Fibroblast of upper back skin (primary cell): ENCODE measurements at places on chromosomes 5 and 9.

DNA sequence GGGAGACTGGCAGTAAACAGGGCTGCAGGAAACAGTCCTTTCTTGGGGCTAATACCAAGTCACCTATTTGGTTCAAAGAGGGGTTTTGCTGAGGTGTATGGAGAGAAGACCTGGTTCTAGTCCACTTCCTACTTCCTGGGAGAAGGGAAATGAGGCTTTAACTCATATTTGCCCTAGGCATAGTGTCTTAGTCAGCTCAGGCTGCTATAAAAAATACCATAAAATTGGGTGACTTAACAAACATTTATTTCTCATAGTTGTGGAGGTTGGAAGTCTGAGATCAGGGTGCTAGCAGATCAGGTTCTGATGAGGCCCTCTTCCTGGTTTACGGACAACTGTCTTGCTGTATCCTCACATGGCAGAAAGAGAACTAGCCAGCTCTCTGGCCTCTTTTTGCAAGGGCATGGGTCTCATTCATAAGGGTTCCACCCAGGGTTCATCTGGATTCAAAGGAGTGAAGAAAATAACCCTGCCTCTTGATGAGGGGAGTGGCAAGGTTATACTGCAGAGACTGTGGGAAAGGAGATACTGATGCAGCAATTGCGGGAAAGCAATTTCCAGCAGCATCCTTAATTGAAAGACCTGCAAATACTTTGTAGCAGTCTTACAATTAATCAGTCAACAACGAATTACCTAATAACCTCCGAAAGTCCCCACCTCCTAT is 40.5 kb downstream of the ANKDD1B start:
- DNase-seq, result no peak

DNA sequence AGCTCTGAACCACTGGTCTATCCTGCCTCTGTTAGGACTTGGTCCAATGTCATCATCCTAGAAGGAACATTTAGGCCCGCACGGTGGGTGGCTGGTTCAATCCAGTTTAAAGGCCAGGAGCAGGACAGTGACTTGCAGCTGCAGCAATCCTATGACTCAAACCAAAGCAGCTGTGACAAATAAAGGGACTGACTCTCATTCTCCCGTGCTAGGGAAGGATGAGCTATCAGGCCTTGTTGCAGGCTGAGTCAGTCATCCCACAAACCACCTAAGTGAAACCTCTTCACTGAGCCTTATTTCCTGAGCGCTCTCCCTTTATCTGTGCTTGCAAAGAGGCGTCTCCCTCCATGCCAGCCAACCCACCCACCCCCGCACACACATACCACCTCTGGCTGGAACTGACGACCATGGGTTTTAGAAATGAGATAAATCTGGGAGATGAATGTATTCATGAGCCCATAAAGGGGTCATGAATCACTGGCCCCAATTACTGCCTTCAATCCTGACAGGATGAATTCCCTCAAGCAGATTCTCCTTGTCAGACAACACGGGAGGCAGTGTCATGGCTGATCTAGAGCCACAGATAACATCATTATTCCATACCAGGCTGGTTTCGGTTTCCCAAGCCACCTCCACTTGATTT is 93.4 kb downstream of the KCNIP1 start:
- peak; percentile 74 for DNase-seq

- DNase-seq, result peak; percentile 71
Observed at GRCh38 chr5:111129938-111130337, 37.8 kb downstream of the WDR36 start.

GRCh38 chr9:136757751-136758140 is 297 bp downstream of the LCN8 start:
- no peak for DNase-seq

DNA sequence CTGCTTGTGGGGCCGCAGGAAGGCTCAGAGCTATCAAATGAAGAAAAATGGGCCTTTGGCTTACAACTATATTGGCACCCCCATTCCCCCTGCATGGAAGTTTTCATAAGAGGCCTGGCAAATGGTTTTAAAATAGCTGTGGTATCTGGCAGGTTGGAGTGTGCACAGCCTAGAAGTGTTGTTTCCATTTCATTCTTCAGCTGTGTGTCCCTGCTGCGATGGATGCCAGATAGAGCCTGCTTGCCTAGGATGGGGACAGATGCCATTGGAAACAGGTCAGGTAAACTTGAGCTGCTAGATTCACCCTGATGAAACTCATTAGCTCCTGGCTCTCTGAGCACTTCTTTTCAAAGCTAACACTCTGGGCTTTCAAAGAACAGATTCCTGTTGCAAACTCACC is 183.3 kb downstream of the IRX1 start:
- DNase-seq, result no peak

- DNase-seq, result peak; percentile 46
Observed at GRCh38 chr9:105438141-105438806, 9.6 kb upstream of the FSD1L start.

- DNase-seq, result peak; percentile 86
Observed at GRCh38 chr5:143235423-143235822, 168.1 kb downstream of the NR3C1 start.

DNA sequence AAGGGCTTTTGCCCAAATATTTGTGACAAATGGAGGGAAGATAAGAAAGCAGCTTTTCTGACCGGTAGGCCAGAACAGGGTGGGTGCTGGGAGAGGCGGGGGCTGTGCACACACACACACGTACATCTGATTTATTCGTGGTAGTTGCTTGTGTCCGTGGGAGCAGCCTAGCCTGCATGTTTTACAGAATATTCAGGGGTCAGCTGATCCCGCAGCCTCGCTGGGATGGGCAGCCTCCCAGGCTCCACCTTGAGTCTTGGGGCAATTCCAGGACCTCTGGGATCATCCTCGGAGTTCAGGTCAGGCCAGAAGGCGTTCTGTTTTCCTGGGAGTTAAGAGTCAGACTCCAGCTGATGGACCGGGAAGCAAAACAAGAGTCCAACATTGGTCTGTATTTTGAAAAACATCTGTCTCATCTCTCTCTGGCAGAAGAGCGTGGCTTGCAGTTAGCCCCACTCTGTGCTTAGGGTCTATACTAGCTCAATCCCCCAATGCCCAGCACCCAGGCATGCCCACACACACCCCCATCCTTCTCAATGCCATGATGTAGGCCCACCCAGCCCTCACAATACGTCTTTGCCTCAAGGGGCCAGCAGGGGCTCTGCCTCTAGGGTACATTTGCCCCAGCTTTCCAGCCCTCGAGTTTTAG is 210.6 kb downstream of the GOLPH3 start:
- DNase-seq, result peak; percentile 48

GRCh38 chr5:1153428-1153827 is 41.6 kb upstream of the SLC12A7 start:
- no peak for DNase-seq

- no peak for DNase-seq
Observed at GRCh38 chr5:39905356-39905755, 480.6 kb upstream of the DAB2 start.

- DNase-seq, result no peak
Observed at GRCh38 chr5:1797103-1797800, 2.4 kb downstream of the MRPL36 start.

GRCh38 chr9:97858393-97858713 is 5.3 kb downstream of the FOXE1 start:
- DNase-seq, result no peak

GRCh38 chr5:9512457-9512856 is 33.4 kb downstream of the SEMA5A start:
- peak; percentile 67 for DNase-seq

GRCh38 chr5:80739496-80739895 is 84.7 kb upstream of the DHFR start:
- no peak for DNase-seq

- no peak for DNase-seq
Observed at GRCh38 chr9:76655121-76655541, 109.1 kb upstream of the PCA3 start.

GRCh38 chr9:70097187-70097586 is 53.5 kb downstream of the MAMDC2 start:
- DNase-seq, result no peak

- DNase-seq, result no peak
Observed at GRCh38 chr5:149665416-149666175, 64.5 kb upstream of the PPARGC1B start.

- no peak for DNase-seq
Observed at GRCh38 chr9:21804331-21804730, 1.9 kb downstream of the MTAP start.

DNA sequence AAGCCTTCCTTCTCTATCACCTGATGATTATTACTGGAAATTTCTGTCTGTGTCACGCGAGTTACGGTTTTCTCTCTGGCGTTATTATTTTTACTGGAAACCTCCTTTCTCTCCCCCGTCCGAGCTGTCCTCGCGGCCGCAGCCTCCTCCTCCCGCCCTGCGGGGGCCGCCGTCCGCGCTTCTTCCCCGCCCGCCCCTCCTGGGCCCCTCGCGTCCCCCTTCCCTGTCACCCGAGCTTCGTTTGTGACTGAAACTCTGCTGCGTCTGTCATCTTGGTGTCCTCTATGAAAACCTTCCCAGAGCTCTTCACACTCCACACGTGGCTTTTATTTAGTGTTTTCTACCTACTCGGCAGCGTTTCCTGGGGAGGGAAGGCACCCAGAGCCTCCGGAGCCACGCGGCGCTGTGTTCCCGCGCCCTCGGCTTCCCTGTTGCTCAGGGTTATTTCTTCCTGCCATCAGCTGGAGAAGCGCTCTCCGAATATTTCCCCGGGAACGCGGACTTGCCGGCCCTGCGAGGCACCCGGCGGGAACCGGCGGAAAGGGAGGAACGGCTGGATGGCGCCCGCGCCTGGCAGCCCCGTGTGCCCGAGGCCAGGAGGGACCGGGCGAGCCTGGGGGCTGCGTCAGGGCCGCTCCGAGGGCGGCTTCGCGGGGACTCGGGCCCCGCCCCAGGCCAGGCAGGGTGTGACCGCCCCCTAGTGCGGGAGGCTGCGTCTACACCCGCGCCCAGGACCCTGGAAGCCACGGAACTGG is 33.9 kb downstream of the TRIP13 start:
- DNase-seq, result peak; percentile 16

- DNase-seq, result peak; percentile 85
Observed at GRCh38 chr5:122182491-122182921, 53.2 kb downstream of the ZNF474 start.
